IMR-90 (cell line): ENCODE measurements at places on chromosomes 2 and 18.
A peak's percentile ranks its signal among the peaks of the same experiment; 100 is the strongest.

- no peak for DNase-seq
Observed at GRCh38 chr2:64601785-64602391, 51.8 kb downstream of the SERTAD2 start.

DNA sequence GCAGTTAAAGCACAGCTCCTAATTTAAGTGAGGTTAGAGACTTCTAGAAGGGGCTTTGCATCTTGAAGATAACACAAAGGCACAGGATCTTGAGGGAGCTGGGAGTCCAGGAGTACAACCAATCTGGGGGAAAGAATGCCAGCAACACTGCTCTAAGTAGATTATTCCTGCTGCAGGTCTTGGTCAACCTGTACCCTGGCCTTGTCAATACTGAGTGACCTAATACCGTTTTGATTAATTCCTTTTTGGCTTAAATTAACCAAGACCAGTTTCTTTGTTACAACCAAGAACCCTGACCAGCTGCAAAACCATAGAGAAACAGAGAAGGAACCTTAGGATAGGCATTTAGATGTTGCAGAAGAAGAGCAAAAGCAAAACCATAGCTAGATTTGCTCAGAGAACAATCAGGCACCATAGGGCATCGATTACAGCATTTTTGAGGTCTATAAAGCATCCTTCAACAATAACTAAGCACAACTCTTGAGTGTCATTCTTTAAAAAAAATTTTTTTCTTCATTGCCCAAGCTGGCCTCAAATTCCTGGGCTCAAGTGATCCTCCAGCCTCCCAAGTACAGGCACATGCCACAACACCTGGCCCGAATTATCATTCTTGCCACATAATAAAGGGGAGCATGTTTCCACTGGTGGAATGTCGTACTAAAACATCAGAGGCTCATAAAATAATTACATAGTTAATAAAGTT lies 6.3 kb downstream of the STARD7 start:
- no peak for DNase-seq

GRCh38 chr2:71813807-71814470 lies 333.7 kb downstream of the CYP26B1 start:
- no peak for DNase-seq

GRCh38 chr2:9355716-9356115 lies 67.6 kb downstream of the ITGB1BP1 start:
- DNase-seq: no peak

GRCh38 chr2:167293943-167294775 lies 405.9 kb downstream of the XIRP2 start:
- DNase-seq: peak; percentile 24

GRCh38 chr2:19644763-19645162 lies 257.0 kb downstream of the TTC32 start:
- no peak for DNase-seq

DNA sequence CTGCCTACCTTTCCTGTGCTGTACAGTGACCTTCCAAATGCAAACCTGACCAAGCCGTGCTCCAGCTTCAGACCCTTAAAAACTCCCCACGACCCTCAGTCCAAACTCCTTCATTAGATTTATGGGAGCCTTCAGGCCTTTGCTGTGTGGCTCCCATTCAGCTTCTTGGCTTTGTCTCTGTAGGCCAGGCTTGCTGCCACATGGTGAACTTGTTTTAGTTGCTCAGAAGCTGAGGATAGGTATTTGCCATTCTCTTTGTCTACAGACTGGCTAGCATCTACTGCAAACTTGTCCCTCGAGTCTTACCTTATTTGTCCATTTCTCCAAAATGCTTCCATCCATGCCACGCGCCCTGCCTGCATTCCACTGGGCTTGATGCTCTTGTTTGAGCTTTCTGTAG lies 49.1 kb downstream of the SOX11 start:
- no peak for DNase-seq
